ENCODE measurements at places on chromosomes 12 and 14. TPM values are rescaled to one million over a fixed set of nuclear protein-coding genes. Genes with fewer than 3 reads are reported as not detected.

Gene WIF1
- not detected for total RNA-seq

Gene EXOC3L4
- not detected for total RNA-seq

Gene TBX5
- not detected for total RNA-seq

Gene TROAP
- total RNA-seq: 1.6 TPM

Gene OASL
- total RNA-seq: 0.22 TPM

Gene BBOF1
- 0.40 TPM for total RNA-seq

Gene LTBR
- 29.9 TPM for total RNA-seq

Gene HOXC12
- total RNA-seq: not detected

Gene RNU4-1
- under 0.01 TPM for total RNA-seq

Gene CLEC2D
- 1.3 TPM for total RNA-seq

Gene TMED10
- 192 TPM for total RNA-seq

Gene TESPA1
- total RNA-seq: not detected

Gene EPYC
- total RNA-seq: not detected

Gene ALKBH2
- total RNA-seq: 5.4 TPM

Gene MANSC4
- total RNA-seq: not detected

Gene C12orf54
- not detected for total RNA-seq

Gene SLCO1B1
- total RNA-seq: not detected

Gene KCNC2
- total RNA-seq: not detected

Gene MMP19
- 0.22 TPM for total RNA-seq

Gene LRRIQ1
- total RNA-seq: under 0.01 TPM

Gene FAM181A
- total RNA-seq: not detected
